ENCODE measurements at places on chromosomes 2 and 18. TPM values are rescaled to one million over a fixed set of nuclear protein-coding genes. Genes with fewer than 3 reads are reported as not detected.

Gene CDH2
- total RNA-seq = not detected

Gene C2orf80
- total RNA-seq = not detected

Gene MEP1B
- not detected for total RNA-seq

Gene CRYGC
- not detected for total RNA-seq

Gene DOCK10
- total RNA-seq = 134 TPM

Gene EVA1A
- total RNA-seq = not detected

Gene RAB27B
- total RNA-seq = 0.31 TPM

Gene TIA1
- 98.6 TPM for total RNA-seq

Gene MATN3
- total RNA-seq = not detected

Gene KCNK3
- not detected for total RNA-seq

Gene ANKRD53
- not detected for total RNA-seq

Gene POTEJ
- total RNA-seq = not detected

Gene PTPRN
- total RNA-seq = not detected

Gene COLEC12
- total RNA-seq = not detected

Gene DTNA
- total RNA-seq = not detected

Gene ATP6V1C2
- total RNA-seq = not detected

Gene SDC1
- total RNA-seq = 0.12 TPM

Gene USP40
- total RNA-seq = 21.5 TPM

Gene CCDC141
- total RNA-seq = 1.3 TPM

Gene INPP5D
- total RNA-seq = 52.4 TPM

Gene CABYR
- 1.00 TPM for total RNA-seq

Gene MYO7B
- 0.58 TPM for total RNA-seq

Gene EFHD1
- total RNA-seq = 1.2 TPM

Gene SH3RF3
- 0.33 TPM for total RNA-seq

Gene CD226
- 63.9 TPM for total RNA-seq

Gene AFTPH
- 34.8 TPM for total RNA-seq

Gene NEB
- 0.05 TPM for total RNA-seq

Gene STARD6
- total RNA-seq = not detected

Gene GKN2
- total RNA-seq = not detected

Gene BZW1
- total RNA-seq = 416 TPM

Gene MC2R
- not detected for total RNA-seq

Gene SCYGR5
- total RNA-seq = not detected

Gene REG1B
- total RNA-seq = not detected

Gene PUM2
- total RNA-seq = 122 TPM

Gene NEUROD1
- total RNA-seq = not detected

Gene SKA1
- total RNA-seq = 46.0 TPM

Gene IL36B
- not detected for total RNA-seq

Gene GAL3ST2
- 0.65 TPM for total RNA-seq

Gene C2orf92
- 4.8 TPM for total RNA-seq

Gene TMEM178A
- 0.29 TPM for total RNA-seq

Gene GDF7
- total RNA-seq = 0.02 TPM

Gene LRP1B
- total RNA-seq = not detected

Gene CRYGD
- not detected for total RNA-seq

Gene C2orf66
- not detected for total RNA-seq

Gene PXDN
- total RNA-seq = not detected

Gene DHX57
- total RNA-seq = 14.4 TPM

Gene TSPYL6
- not detected for total RNA-seq

Gene CNTNAP5
- total RNA-seq = not detected

Gene SEMA4C
- 18.8 TPM for total RNA-seq

Gene COBLL1
- not detected for total RNA-seq

Gene CD8B
- total RNA-seq = 0.57 TPM
